NCI-H446 treated with DMSO at 0.1 percent for 48 hours (cell line): ENCODE measurements at places on chromosomes 1 and 21.

DNA sequence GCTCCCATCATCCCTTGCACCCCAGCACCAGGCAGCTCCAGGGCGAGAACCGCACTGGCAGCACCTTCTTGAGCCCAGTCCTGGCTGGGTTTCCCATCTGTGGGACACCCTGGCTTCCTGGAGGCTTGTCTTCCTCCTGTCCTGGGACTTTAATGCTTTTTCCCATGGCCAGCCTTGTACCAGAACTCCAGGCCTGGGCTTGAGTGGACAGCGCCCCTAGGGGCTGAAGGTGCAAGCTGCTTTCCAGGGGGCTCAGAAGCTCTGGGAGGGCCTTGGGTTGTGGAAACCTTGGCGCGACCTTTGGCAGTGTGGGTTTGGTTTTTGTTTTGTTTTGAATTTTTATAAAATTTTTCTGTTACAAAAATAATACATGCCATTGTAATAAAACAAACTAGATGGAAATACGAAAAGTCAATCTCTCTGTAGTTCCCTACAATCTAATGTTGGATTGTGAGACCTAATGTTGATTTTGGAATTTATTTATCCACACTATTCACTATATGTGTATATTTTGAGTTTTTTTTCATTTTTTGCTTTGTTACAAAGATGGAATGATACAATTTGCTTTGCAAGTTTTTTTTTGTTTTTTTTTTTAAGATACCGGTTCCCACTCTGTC lies 33.8 kb upstream of the RPL11 start:
- no peak for DNase-seq

- DNase-seq: no peak
Measured at GRCh38 chr21:35905963-35906345, 154.4 kb downstream of the SETD4 start.

DNA sequence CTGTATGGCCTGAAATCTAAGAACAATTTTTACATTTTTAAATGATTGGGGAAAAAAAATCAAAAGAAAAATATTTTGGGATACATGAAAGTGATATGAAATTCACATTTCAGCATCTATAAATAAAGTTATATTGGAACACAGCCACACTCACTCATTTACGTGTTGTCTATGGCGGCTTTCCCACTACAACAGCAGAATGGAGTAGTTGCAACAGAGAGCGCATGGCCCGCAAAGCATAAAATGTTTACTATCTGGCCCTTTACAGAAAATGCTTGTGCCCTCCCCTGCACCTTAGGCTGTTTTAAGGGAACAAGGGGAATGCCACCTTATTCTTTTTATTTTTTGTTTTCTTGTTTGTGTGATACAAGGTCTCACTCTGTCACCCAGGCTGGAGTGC lies 3.5 kb downstream of the KLHDC8A start:
- DNase-seq: no peak

- DNase-seq: no peak
Measured at GRCh38 chr1:161726473-161727255, 5.3 kb downstream of the FCRLB start.

GRCh38 chr1:182702826-182703524 lies 18.6 kb upstream of the RGS8 start:
- DNase-seq: no peak

DNA sequence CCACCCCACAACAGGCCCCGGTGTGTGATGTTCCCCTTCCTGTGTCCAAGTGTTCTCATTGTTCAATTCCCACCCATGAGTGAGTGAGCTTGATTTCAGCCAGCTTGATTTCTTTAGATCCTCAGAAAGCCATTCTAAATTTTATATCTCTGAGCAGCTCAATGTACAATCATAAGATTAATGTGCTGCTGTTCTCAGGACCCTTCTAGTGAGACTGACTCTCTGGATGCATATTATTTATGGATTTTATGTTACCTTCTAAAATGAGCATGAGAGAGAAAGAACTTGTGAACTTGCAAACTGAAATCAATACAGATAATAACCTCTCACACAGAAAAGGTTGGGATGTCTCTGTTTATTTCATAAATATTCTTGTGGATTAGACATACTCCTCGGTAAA lies 1133.5 kb upstream of the TMPRSS15 start:
- no peak for DNase-seq

DNA sequence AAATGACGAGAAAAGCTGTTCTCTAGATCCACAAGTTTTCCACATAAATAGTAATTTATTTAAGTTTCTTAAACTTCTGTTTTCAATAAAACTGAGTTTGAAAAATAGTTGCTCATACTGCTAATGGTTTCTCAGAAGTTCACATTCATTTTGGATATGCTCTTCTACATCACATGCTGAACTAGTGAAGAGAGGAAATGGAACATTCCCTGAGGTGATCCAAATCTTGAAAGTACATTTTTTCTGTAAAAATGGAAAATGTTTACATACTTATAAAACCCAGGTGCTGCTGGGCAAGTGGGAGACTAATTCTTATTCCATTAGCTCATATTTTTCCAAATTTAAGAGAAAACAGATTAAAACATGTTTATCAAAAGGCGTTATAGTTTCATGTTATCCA lies 111.7 kb downstream of the ADGRL4 start:
- no peak for DNase-seq
